ENCODE measurements at places on chromosomes 3 and 15.

GRCh38 chr3:100777271-100777670, 68.0 kb downstream of the TFG start:
- DNase-seq = peak; percentile 50

- no peak for DNase-seq
Observed at GRCh38 chr3:126372413-126373145, 15.4 kb upstream of the KLF15 start.

DNA sequence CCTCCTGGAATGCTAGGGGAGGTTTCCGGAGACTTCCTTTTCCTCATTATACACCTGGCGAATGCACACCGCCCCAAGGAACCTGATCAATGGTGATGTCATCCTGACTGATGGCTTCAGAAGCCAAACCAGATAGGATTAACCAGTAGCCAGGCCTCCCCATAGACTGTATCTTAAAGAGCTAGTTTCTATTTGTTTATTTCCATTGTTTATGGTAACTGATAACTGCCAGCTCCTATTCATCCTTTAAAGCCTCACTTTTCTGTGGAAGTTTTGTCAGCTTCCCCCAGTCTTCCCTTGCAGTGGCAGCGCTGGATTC, at the start of gene MKRN2OS:
MKRN2OS (minus strand) TSS at position 27 of the 319 bp plus-strand sequence. CDS start 35 bp downstream, outside the sequence.
- no peak for DNase-seq

GRCh38 chr3:112467539-112467938, 31.7 kb downstream of the BTLA start:
- DNase-seq = no peak

DNA sequence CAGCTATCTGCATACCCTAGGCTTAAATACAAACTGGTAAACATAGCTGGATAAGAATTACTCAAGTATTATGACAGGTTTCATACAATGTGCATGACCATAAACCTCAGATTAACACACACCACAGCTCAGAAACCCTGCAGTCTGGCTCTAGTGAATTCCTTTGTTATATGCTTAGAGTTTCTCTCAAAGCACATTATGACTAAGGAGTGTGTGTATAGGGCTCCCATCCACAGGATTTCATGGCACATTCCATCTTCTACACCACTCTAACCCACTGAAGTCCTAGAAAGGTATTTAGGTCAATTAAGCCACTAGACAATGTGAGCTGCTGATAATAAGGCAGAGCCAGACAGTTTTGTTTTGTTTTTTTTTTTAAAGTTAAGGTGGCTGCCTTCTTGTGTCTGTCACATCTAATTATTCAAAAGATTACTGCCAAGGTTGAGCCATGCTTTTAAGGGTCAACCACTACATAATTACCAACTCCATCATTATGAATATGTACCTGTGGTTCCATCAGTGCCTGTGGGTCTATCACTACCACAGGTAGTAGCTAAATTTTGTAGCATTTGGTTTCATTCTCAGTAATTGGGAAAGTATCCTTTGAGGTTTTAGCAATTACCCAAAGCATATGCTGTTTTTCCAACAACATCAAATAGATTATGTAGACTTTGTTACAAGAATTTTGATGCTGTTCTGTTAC, 107.0 kb downstream of the ALCAM start:
- DNase-seq = peak; percentile 70

- no peak for DNase-seq
Observed at GRCh38 chr3:184545769-184546168, 15.8 kb upstream of the EPHB3 start.

DNA sequence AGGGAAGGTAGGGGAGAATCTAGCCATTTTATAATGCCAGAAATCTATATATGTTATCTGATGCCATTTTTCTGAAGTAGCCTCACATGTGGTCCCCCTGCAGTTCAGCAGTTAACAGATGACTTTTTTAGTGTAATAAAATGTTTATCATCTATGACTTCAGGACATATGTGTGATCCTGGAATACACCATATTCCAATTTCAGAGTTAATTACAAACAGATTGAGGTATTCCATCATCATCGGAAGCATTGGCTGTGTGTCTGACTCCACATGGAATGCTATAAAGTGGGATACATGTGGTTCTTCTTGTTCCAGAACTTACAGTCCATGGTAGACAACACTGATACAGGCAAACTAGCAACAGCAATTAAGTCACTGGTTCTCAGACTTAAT, 45.9 kb upstream of the LIMD1 start:
- DNase-seq = peak; percentile 22

DNA sequence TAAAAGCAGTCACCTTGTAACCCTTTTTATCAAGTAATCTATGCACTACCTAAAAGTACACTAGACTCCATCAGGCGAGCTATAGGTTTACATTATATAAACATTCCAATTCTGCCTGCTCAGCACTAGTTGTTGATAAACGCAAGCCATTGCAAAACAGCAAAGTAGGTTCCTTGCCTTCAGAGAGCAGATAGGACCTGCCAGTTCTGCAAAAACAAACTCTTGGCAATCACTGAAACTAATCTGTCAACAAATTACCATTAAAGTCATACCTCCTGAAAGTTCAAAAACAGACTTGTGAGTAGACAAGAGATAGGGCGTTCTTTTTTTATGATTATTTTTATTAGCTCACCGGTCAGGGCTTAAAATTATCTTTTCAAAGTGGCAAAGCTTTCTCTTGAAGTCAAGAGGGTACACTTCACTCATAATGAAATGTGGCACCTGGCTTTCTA, 392.5 kb downstream of the FOXP1 start:
- no peak for DNase-seq

DNA sequence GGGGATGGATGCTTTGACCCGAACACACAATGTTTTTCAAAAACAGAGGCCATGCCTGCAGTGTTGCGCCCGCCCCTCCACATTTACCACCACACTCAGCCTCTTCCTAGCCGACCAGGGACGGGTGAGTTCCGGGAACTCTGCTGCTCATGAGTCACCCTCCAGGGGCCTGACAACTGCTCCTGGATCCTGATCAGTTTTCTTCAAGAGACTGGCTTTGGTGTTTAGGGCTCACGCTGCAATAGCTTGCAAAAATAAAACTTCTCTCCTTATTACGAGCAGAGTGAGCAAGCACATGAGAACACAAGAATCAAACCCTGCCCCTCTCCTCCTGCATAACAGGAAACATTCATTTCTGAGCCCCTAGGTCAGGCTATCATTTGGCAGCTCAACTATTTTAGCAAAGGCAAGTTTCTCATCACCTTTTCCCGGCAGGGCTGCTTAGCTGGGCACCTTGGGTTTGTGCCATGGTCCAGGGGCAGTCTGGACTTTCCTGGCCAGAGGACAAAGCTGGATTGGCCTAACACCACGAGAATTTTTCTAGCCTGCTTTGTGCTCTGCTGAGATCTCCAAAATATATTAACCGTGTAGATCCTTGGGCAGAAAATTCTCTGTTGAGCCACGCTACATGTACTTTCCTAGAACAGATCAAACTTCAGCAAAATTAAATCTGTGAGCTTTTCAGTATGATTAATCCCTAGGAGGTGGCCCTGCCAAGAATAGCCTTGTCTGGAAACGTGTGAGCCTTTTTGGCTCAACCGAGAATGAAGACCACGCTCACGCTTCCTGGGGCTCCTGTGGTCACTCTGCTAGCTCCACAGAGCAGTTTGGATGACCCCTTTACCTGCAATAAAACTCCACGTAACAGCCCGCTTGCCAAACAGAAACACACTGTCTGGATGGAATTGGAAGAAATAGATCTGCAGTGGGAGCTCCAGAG, 52.7 kb upstream of the SPATA12 start:
- DNase-seq = peak; percentile 87

- DNase-seq = no peak
Observed at GRCh38 chr3:43273416-43273815, 12.9 kb upstream of the SNRK start.

DNA sequence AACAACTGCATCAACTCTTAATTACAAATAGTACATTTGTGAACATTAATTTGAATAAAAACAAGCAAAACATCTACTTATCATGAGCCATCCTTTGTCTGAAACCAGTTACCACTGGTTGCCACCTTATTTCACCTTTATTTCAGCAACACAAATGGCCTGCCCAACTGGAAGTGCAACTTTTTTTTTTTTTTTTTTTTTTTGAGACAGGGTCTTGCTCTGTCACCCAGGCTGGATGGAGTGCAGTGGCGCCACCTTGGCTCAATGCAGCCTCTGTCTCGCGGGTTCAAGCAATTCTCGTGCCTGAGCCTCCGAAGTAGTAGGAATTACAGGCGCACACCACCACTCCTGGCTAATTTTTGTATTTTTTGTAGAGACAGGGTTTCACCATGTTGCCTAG, 13.1 kb downstream of the WDR82 start:
- DNase-seq = no peak

GRCh38 chr3:70947579-70947978, 635.1 kb upstream of the MDFIC2 start:
- DNase-seq = no peak

GRCh38 chr3:113117511-113118234, 93.7 kb upstream of the BOC start:
- peak; percentile 73 for DNase-seq

DNA sequence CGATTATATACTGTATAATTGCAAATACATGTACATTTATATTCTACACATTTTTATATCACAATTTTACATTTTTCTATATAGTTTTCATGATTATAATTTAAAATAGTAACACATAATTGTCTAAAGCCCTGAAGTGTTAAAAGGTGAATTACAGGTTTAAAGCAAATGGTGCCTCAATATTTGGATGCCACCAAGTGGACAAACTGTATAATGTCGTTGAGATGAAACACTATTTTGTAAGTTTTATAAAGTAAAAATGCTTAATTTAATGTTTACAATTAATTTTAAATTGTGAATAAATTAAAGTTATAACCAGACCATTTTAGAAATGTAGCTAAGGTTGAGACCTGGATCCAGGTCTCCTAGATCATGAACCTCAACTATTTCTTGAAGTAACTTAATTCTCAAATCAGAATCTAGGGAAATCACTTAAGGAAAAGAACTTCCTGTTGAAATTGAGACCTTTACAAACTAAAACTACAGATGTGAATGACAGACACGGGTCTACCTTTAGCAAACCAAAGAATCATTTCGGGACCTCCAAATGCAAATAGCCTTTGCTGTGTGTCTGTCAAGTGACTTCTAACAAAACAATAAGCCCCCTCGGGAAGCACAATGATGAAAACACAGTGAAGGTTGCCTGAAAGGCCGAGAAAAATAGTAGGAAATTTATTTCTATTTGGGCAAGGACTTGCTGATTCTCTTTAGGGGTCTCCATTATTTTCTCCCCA, 37.8 kb downstream of the EHHADH start:
- DNase-seq = peak; percentile 33

GRCh38 chr3:135699741-135700140, 265.8 kb upstream of the PPP2R3A start:
- DNase-seq = no peak

DNA sequence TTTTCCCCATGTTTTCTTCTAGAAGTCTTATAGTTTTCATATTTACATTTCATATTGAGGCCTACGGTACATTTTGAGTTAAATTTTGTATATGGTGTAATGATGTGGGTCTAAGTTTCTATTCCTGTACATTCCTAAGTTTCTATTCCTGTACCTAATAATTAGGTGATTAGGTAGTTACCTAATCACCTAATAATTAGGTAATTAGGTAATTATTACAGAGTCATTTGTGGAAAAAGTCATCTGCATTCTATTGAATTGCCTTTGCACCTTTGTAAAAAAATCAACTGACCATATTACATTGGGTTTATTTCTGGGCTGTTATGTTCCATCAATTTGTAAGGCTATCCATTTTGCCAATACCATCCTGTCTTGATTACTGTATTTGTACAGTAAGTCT, 37.1 kb downstream of the MAP4 start:
- no peak for DNase-seq

DNA sequence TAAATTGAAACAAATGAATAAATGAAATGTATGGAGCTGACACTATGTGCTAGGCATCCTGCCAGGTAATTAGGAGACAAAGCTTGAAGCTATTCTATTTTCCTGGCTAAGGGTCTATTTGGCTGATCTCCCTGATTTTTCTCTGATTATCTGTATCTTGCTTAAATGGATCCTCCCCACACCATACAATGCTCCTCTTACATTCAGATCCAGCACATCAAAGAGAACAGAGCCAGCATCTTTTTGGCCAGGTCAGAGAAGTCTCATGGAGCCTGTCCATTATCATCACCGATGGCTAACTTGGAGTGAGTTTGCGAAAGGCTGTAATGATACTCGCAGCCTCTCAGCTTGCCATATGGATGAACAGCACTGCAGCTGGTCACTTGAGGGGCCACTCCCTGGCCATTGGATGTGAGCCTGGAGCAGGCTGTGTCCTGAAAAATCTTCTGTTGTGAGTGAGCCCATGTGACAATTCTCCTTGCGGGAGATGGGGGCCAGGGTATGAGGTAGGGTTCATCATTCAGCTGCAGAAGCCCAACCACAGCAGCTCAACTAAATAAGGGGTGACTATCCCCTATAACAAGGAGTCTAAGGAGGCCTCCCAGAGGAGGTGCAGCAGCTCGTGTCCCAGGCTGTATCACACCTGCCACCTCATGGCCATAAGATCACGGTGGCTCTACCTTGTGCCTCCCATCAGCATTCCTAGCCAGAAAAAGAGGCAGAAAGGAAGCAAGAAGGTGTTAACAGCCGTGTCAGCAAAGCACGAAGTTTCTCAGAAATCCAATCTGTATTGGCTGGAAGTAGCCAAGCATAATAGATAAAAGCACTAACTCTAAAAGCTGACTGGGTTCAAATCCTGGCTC, 69.3 kb upstream of the ST8SIA2 start:
- DNase-seq = no peak

- DNase-seq = no peak
Observed at GRCh38 chr3:59401924-59402323, 352.1 kb upstream of the CFAP20DC start.

GRCh38 chr3:46334741-46335478, 19.0 kb upstream of the CCR2 start:
- no peak for DNase-seq

GRCh38 chr15:57849317-57849716, 142.8 kb downstream of the POLR2M start:
- no peak for DNase-seq

DNA sequence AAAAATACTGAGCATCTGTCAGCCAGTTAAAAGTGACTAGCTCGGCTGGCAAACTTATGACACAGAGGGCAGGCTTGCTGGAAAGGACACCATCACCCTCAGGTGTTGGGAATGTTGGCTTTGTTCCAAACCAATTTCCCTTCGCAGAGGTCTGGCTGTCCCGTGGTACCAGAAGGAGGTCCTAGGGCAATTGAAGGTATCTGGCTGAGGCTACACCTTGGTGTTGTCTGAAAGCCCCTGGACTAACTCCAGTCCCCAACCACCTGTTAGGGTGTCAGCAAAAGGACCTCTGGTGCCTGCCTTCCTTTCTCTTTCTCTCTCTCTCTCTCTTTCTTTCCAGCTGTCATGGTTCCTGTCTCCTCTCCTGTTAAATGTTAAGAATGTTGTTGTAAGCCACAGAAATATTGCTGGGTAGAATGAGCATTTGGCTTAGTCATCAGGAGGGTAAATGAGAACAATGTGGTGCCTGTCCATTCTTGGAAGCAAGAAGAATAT, 12.5 kb downstream of the PRR20G start:
- DNase-seq = peak; percentile 54
